ENCODE measurements at places on chromosomes 16 and 17. TPM values are rescaled to one million over a fixed set of nuclear protein-coding genes. Genes with fewer than 3 reads are reported as not detected.

C16orf92 gene
- total RNA-seq: not detected

PRRT2 gene
- 10.6 TPM for total RNA-seq

LRRC37A3 gene
- total RNA-seq: 30.3 TPM

BICDL2 gene
- 94.3 TPM for total RNA-seq

NPIPA8 gene
- 17.2 TPM for total RNA-seq

EPN3 gene
- 70.5 TPM for total RNA-seq

CCDC200 gene
- not detected for total RNA-seq
